SJSA1 (cell line): ENCODE measurements at places on chromosomes 5 and 9. TPM values are rescaled to one million over a fixed set of nuclear protein-coding genes. Genes with fewer than 3 reads are reported as not detected.

The URM1 gene
- 22.7 and 35.0 TPM in 2 replicates for total RNA-seq

DNA sequence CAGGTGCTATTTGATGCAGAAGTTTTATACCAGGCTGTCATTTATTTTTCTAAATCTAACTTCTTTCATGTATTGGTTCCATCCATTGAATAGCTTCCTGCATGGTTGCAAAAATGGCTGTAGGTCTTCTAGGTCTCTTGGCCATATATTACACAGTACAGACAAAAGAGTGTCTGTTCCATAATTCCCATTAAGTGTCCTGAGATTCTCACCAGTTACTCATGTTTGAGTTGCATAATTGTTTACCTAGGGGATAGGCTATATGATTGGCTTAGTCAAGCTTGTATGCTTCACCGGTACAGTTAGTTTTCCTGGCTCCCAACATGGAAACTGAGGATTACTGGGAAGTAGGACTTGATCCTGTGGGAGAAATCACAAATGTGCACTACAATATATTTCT, 399.4 kb upstream of the NUDT12 start:
- no peak for DNase-seq

GRCh38 chr9:37923118-37923795, 19.3 kb upstream of the SLC25A51 start:
- no peak for DNase-seq

The FREM1 gene
- 1.8 and 3.4 TPM in 2 replicates for total RNA-seq

The TRIP13 gene
- total RNA-seq = 108 TPM in 2 replicates

- DNase-seq = no peak
Observed at GRCh38 chr5:122377026-122377425, 65.0 kb downstream of the SNCAIP start.

- no peak for DNase-seq
Observed at GRCh38 chr5:136155761-136156160, 23.1 kb downstream of the SMAD5 start.
